Caco-2 (cell line): ENCODE measurements at places on chromosomes 3 and 15. TPM values are rescaled to one million over a fixed set of nuclear protein-coding genes. Genes with fewer than 3 reads are reported as not detected.

Gene KIF15
- 22.4 and 25.3 TPM in 2 replicates for total RNA-seq

Gene TMOD2
- total RNA-seq: 0.23 and 0.52 TPM in 2 replicates

Gene TRH
- not detected in 2 replicates for total RNA-seq

DNA sequence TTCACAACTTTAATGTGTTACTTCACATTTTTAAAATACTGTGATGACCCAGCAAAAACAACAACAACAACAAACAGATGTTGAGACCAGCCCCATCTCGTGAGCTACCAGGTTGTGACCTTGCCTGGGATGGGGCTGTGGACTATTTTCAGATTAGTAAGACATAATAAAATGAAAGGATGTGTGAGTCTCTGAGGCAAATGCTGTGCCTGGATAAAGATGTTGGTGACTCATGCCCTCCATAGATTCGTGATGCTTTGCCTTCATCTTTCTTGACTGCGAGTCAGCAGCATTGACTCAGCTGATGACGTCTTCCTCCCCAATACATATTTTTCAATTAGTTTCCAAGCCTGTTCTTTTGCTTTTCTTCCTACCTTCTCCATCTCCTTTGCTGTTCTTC, 453.0 kb upstream of the CFAP20DC start:
- DNase-seq: no peak

DNA sequence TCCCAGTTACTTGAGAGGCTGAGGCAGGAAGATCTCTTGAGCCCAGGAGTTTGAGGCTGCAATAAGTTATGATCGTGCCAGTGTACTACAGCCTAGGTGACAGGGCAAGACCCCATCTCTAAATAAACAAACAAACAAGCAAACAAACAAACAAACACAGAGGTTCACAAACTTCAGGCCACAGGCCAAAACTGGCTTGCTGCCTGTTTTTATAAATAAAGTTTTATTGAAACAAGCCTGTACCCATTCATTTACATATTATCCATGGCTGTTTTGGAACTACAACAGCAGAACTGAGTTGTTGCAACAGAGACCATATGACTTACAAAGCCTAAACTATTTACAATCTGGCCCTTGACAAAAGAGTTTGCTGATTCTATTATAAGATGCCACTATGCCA, 6.5 kb downstream of the DYNC1LI1 start:
- no peak for DNase-seq

DNA sequence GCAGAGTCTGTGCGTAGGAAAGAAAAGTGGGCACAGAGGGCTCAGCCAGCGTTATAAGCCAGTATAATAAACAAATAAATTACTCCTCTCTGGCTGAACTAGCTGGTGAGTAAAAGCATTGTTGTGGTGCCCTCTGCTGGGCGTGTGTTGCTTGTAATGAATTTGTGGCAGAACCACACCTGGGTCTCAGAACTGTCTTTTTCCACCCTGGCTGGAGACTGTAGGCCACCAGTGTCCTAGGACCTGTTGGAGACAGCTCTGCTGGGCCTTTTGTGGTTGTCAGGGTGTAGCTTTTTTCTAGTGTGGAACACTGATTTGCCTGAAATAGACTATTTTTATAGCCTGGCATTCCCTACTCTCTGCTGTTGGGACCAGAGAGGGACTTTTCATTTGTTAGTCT, 130.5 kb upstream of the EIF1B start:
- DNase-seq: peak; percentile 74

DNA sequence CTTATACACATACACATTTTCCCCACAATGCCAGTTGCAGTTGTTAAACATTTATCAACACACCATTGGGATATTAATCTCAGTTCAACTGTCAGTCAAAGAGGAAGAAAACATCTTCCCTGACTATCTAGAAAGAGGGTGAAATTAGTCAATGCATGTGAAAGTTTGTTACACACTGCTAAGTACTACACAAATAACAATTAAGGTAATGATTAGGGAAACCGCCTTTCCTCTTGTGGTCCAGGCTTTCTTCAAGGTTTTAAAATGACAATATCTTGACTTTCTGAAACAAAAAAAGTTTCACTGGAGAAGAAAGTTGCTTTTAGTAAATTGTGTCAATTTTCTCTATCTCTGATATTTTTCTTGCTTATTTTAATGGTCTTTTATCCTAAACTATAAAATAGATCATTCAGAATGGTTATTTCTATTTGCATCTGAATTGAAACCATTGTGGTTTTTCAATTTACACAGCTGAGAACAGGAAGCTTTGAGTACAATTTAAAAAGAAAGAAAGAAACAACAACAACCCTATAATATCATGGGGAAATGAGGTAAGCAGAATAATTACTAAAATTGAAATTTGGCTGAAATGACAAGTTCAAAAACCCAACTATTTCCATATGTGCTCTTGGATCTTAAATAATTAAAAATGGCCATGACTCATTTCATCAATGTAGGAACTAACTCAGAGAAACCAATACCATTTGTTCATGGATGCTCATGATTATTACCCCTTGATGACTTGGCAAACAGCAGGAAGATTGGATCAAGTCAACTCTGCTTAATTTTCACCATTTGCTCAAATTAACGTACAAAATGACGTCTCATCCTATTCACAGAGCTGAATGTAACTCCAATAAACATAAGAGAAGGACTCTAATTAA, 31.7 kb downstream of the GPR149 start:
- DNase-seq: no peak

DNA sequence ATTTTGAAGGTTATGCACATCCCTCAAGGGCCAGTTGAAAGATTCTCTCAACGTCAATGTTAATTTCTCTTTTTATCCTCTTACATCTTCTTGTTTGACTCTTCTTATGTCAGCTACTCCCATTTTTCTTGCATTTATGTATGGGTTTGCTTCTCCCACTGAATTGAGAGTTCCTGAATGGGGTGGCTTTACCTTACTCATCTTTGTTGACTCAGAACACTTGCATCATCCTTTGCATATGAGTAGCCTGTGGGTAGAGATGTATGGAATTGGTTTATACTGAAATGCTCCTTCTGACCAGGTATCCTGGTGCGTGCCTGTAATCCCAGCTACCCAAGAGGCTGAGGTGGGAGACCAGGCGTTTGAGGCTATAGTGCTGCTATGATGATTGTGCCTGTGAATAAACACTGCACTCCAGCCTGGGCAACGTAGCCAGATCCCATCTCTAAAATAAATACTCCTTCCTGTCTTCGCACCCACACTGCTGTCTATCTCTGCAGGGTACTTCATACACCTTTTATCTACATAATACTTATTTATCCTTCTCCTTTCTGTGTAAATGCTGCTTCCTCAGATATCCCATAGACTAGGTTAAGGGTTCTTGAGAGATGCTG, 123.6 kb upstream of the DPH6 start:
- DNase-seq: no peak

GRCh38 chr3:194685065-194685717, 492 bp upstream of the FAM43A start:
- DNase-seq: no peak
